ENCODE measurements at places on chromosomes 11 and 22. TPM values are rescaled to one million over a fixed set of nuclear protein-coding genes. Genes with fewer than 3 reads are reported as not detected.

DNA sequence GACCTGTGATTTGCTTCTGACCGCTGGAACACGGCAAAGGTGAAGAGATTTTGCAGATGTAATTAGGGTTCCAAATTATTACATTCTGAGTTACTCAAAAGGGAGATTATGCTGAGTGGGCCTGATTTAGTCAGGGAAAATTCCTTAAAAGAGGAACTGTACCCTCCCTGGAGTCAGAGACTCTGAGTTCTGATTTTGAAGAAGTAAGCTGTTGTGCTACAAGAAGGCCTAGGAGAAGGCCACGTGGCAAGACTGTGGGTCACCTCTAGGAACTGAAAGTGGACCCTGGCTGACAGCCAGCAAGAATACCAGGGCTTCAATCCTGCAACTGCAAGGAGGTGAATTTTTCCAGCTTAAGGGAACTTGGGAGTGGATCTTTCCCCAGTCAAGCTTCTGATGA lies 45.3 kb downstream of the CHRDL2 start:
- no peak for DNase-seq

DNA sequence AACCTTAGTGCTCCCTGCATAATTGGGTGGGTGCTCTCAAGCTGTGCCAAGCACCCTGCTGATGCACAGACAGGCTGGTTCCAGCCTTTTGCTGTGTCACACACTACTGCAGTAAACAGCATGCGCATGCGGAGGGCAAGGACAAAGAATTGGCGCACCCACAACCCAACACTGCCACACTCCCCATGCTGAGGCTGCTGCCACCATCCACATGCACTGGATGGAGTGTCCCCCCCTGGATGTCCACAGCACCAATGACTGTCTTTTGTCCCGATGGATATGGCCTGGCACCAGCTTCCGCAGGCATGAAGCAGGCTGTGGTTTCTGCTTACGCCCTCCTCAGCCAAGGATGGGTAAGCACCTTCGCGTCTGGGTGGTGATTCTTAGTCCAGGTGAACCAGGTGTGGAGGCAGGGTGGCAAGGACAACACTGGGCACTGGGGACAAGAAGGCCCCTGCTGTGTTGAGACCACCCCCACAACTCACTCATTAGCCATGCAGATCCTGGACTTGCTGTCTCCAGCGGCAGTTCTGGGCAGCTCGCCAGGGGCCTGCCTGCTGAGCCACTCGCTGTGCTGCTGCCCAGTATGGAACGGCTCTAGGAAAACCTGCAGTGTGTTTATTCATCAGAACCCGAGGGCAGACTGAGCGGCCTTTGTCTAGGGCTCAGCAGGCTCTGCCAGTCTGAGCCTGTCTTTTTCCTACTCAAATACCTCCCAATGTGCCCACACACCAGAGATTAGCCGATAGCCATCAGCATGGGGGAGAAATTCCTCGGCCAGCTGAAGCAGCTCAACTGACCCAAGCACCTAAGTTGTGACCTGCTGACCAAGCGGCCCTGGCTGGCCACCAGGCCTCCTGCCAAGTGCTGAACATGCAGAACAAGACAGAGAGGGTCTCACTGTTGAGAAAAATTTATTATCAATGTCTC lies 8.2 kb upstream of the NAP1L4 start:
- no peak for DNase-seq

- no peak for DNase-seq
These were observed 26.0 kb downstream of the CLMP start for GRCh38 chr11:123168955-123169484.

DNA sequence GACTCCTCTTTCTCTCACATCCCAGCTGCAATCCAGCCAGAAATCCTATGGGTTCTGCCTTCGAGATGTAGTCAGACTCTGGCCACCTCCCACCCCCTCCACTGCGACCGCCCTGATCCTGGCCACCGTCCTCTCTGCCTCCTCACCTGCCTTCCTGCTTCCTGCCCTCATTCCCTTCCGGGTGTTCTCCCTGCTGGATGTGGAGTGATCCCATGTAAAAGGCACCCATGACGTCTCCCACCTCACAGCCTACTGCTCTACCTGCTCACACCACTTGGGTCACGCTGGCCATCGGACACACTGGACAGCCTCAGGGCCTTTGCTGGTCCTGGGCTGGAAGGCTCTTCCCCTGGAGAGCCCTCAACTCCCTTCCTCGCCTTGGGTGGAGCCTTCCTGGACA lies 33.7 kb upstream of the CD5 start:
- no peak for DNase-seq

DNA sequence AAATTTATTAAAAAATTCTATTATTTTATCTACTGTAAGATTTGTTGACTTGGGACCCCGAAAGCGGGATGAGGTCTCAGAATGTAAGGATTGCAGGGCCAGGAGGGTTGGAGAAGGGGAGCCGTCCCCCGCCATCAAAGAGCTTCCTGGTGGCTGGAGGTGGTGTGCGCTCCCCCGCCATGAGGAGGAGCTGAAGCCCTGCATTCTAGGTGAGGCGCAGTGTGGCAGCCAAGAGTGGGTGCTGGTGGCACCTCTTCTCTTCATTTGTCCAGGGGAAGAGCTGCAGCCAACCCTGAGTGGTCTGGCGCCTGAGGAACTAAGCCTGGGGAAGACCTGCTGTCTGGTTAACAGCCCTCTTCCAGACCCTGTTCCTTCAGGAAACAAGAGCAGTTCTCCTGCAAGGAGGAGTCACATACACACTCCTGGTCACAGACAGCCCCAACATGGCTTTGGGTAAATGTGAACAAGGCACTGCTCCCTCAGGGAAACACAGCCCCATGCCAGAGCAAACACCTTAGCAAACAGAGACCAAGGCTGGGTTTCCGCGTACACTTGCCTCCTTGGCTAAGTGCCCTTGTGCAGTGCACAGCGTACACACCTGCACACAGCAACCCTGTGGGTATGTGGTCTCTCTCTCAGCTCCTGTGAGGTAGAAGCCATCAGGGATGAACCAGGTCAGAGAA lies 17.3 kb downstream of the RTN4RL2 start:
- DNase-seq, result no peak

- no peak for DNase-seq
These were observed 35.2 kb downstream of the GDPD5 start for GRCh38 chr11:75490221-75491181.

GRCh38 chr11:46678741-46679130 lies 21.7 kb downstream of the ARHGAP1 start:
- no peak for DNase-seq

GRCh38 chr11:81345609-81346008 lies 1388.1 kb downstream of the FAM181B start:
- no peak for DNase-seq

DNA sequence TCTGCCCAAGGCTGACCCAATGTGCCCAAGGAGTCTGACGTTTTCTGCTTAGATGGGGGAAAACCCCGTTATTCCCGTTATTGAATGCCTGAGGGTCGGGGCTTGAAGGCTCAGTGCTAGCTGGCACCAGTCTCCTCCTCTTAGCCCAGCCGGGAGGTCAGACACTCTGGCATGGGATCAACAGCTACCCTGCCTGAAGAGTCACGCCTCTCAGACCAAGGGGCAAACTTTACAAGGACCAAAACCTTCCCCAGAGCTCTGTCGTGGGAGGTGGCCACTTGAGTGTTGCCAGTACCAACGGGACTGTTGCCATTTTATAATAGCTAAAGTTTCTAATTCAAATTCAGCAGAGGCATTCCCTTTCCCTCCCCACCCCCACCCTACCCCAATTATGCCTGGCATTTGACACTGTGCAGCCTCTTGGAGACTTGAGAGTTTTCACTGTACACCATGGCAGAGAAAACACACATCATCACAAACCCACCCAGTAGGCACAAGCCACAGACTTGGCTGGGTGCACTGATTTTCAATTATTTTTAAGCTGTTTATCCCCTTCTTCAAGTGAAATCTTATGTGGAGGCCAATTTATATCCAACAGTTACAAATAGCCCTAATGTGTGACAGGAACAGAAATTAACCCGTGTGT lies 137.5 kb upstream of the SYT13 start:
- DNase-seq, result no peak

GRCh38 chr11:279966-280705 lies 1.9 kb downstream of the NLRP6 start:
- peak; percentile 50 for DNase-seq

DNA sequence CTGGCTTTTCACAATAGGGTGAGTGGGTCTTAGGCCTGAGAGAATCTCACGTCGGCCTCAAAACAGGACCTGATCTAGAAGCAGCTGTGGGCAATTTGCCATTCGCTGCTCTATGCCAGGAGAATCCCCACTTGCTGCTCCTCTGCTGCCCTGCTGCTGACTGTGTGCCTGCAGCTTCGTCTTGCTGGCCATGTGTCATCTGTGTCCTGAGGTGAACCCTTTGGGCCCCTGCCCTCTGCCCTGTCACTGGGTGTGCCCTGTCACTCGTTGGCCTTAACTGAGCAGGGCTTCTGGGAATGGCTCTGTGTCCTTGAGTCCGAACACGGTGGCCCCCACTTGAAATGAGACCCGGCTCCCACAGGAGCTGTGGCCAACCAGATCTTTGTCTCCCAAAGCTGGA lies 6.2 kb downstream of the NAA40 start:
- no peak for DNase-seq

DNA sequence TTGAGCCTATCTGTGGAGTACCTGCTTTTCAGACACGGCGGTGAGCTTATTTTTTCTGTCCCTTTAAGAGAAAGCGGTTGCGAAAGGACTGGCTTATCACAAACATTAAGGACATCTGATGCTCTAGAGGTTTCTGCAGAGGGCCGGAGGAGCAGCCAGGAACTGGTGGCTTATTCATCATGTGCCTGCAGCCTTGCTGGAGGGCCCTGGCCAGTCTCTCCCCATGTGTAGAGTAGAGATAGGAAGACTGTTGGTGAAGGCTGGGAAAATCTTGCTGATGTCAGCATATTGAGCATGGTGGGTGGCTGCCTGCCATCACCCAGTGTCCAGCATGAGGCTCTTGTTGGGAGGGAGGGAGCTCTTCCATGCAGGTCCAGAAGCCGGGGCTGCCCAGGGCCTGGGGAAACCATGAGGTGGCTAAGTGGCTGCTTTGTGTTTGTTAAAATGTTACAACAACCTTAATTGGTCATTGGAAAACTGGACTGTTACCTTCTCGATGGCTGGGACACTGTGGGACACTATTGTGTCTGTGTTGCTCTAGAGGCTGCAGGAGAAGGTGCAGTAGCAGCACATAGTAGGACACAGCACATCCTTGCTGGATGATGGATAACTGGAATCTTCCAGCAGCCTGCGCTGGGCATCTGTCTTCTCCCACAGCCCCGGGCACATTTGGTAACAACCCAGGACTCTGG lies 54.3 kb downstream of the TSPAN18 start:
- DNase-seq, result no peak

DNA sequence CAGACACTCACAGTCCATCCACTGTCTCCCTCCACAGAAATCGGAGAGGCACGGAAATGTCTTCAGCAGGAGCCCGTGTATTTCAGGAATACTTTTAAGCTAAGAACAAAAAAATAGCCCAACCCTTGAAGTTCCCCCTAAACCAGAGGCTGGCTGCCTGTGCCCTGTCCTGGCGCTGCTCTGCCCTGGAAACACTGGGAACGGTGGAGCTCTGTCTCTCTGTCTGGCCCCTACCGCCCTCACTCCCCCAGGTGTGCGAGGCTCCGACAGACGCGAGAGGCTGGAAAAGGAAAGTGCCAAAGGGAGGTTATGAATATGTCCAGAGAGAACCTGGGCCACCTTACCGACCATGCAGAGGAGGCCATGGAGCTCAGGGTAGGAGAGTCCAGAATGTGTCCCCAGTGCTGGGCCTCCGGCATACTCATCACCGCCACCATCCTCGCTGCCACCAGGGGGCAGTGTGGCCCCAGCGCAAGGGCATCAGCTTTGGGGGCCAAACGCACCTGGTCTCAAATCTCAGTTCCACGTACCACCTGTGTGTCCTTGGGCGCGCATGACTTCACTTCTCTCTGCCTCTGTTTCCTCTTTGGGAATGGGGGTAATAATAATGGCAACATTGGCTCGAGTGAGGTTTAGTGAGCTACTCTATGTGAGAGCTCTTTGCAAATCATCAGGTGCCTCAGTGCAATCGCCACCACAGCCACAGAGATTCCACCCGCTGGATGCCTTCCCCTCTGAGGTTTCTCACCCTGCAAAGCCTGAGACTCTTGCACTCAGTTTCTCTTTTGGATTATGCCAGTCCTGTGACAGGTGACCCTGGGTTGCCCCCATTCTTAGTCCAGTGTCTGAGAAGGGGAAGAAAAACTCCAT lies 10.4 kb upstream of the SLCO2B1 start:
- DNase-seq, result peak; percentile 62

DNA sequence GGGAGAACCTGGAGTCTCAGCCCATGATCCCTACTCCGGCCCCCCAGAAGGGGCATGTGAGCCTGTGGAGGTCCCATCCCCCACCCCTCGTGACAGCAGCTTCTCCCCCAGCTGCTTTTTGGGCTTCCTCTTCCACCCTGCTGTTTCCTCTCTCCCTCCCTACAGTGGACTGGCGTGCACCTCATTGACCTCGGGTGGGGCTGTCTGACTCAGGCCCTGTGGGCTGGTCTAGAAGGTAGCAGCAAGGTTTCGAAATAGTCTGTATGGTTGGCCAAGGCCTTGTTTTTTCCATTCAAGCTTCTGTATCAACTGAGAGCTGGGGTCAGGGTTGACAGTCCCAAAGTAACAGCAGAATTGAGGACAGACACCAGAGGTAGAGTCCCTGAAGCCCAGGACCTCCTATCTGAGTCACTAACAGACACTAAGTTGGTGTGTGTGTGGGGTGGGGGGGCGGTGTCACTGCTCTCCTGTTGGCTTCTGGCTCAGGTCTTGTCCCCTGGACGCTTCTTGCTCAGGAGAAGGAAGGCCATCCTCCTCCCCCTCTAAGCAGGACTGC lies 7.7 kb downstream of the SLC37A2 start:
- no peak for DNase-seq

- DNase-seq, result no peak
These were observed 7.8 kb downstream of the MYEOV start for GRCh38 chr11:69301455-69302401.

- DNase-seq, result peak; percentile 22
These were observed 49.8 kb upstream of the CYP2D6 start for GRCh38 chr22:42180349-42180842.

DNA sequence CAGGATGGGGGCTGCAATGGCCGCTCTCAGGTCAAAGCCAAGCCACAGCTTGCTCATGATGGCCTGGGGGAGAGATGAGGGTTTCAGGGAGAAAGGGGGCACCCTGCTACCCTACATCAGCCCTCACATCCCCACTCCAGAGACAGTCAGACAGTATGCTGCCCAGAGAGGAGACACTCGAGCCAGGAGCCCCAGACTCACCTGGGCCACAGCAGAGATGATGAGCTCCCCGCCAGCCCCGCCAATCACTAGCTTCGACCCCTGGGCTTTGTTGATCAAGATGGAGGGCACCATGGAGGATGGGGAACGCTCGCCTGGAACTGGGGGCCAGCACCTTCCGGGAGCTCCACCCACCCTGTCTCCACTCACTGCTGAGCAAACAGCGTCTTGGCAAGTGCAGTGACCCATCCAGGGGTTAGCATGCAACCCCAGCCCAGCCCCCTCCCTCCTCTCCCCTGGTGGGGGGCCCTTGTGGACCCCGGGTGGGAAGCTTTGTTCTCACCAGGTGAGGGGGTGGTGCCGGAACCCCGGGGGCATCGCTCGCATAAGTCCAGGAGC lies 19.8 kb downstream of the GGT5 start:
- DNase-seq, result no peak

- DNase-seq, result no peak
These were observed 832.3 kb downstream of the DLG2 start for GRCh38 chr11:84794663-84795443.

INS gene
- total RNA-seq, result not detected

RFPL2 gene
- 0.16 TPM for total RNA-seq

EXPH5 gene
- 1.2 TPM for total RNA-seq

OR8B2 gene
- not detected for total RNA-seq

AIFM3 gene
- 0.30 TPM for total RNA-seq

GAB4 gene
- total RNA-seq, result not detected

SNX32 gene
- 0.64 TPM for total RNA-seq

TRPM5 gene
- total RNA-seq, result not detected

SCN2B gene
- 0.02 TPM for total RNA-seq

ENTHD1 gene
- total RNA-seq, result 0.11 TPM

ISX gene
- not detected for total RNA-seq

KREMEN1 gene
- total RNA-seq, result 0.23 TPM

Data from activated T-helper 2 cell treated with anti-CD3 and anti-CD28 coated beads, Interferon-gamma antibody, Interleukin-2, Interleukin-4, amounts not matched to agents 10 μg/mL and 5 μg/mL and 100 μg/mL, durations not matched to agents 14 hours and 24 hours and 36 hours (primary cell).